K562 (cell line): ENCODE measurements at places on chromosomes 3 and 15. TPM values are rescaled to one million over a fixed set of nuclear protein-coding genes. Genes with fewer than 3 reads are reported as not detected.

DNA sequence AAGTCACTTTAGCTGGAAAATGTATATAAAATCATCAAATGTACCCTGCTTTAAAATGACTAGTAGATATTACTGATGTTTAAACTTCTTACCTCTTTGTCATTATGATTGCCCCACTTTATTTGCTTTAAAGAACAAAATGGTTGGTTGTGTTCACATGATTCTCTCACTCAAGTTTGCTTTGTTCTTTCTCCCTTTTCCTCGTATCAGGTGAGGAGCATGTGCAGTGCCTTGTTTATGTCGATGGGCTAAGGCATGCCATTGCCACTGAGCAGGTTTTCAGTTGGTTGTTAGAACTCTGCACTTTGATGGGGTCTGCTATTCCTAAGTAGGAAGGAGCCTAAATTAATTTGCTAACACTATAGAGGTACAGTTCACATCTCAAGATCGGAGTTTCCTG, 5.3 kb downstream of the MAP2K5 start:
- no peak for DNase-seq

The ABHD6 gene
- 2.9 and 3.2 TPM in 2 replicates for total RNA-seq

The STRA6 gene
- total RNA-seq = 0.38 and 0.47 TPM in 2 replicates

DNA sequence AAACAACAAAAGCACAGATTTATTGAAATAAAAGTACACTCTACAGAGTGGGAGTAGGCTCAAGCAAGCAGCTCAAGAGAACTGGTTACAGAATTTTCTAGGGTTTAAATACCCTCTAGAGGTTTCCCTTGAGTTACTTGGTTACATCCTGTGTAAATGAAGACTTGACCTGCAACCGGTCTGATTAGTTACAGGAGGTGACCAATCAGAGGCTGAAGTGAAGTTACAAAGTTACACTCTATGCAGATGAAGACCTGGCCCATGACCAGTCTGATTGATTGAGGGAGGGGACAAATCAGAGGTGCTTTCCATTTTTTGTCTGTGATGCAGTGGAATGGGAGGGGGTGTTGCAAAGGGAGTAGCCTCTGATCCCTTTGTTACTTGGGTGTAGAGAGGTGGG, 723.4 kb downstream of the ZPLD1 start:
- DNase-seq = no peak

GRCh38 chr3:112688085-112688769, 47.3 kb upstream of the CCDC80 start:
- DNase-seq = no peak

- DNase-seq = no peak
These were observed 41.8 kb downstream of the FSD2 start for GRCh38 chr15:82764117-82764490.

DNA sequence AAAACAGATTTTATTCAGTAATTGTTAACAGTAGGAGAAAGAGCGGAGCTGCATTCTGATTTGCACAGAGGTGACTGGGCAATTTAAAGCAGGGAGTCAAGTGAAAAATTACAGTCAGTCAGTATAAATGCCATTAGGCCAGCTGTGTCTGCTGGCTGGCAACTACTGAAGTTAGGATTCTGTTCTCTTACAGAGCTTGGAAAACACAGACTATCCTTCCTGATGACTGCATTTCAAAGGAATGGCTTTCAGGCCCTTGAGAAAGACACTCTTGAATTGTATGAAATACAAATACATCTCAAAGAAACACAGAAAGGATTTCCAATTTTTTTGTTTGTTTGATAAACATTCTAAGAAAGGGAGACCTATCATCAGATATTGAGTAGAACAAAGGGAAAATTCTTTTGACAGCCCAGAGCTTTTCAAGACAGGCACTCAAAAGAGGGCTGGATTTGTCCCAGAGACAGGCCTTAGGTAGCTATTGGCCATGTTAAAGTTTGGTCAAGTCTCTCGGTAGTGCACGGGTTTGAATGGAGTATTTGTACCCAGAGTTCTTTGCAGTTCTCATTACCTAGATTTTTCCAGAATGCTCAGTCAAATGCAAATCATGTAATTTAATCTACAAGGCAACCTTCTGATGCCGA, 551.2 kb upstream of the CCDC54 start:
- DNase-seq = no peak

DNA sequence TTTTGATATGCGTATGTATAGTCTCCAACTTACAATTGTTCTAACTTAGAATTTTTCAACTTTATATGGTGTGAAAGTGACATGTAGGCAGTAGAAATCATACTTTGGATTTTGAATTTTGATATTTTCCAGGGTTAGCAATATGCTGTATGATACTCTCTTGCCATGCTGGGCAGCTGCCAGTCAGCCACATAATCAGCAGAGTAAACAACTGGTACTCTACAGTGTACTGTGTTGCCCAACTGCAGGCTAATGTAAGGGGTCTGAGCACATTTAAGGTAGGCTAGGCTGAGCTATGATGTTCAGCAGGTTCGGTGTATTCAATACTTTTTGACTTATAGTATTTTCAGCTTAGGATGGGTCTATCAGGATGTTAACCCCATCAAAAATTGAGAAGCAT, 52.0 kb upstream of the RYK start:
- DNase-seq = no peak

The PODXL2 gene
- 39.6 and 42.4 TPM in 2 replicates for total RNA-seq

GRCh38 chr3:143928056-143928455, 43.6 kb upstream of the DIPK2A start:
- DNase-seq = no peak

- no peak for DNase-seq
These were observed 178.3 kb downstream of the IGF1R start for GRCh38 chr15:98826658-98827057.

The SPG21 gene
- 72.0 and 79.1 TPM in 2 replicates for total RNA-seq

- no peak for DNase-seq
These were observed 8.3 kb downstream of the CD200R1 start for GRCh38 chr3:112966633-112967032.

The ALS2CL gene
- 0.13 TPM in 2 replicates for total RNA-seq

DNA sequence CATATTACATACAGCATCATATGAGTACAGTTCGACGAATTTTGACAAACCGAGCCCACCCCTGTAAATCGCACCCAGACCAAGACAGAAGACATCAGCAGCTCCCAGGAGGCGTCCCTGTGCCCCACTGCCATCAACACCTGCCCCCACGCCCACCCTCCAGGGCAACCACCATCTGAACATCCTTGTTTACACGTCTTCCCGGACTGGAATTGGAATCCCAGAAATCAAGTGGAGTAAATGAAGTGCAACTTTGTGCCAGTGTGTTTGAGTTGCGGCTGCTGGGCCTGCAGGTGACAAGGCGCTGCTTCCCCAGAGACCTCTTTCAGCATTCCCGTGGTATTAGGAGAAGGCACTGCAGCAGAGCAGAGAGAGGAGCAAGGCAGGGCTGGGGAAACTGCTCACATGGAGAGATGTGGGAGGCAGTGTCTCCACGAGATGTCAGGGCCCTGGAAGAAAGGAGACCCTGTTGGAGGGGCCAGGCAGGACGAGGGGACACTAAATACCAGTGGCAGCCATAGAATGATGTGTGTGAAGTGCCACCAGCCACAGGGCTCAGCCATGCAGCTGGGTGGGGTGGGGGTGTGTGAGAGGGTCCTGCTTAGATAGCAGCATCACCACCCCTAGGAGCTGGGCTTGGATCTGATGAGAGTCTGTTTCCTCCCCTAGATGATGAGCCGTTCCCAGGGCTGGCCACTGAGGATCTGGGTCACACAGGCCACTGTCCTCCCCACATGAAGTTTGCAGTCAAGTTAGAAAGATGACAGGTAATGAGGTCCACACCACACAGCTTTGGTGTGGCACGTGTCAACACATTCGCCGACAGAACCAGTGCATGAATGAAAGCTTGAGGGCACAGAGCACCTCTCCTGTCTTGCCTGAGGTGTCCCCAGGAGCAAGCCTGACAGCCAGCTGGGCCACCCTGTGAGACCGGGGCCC, 33.4 kb upstream of the PCSK6 start:
- DNase-seq = no peak

GRCh38 chr3:171974986-171975837, 64.2 kb upstream of the FNDC3B start:
- no peak for DNase-seq

GRCh38 chr15:59338414-59338813, 34.3 kb downstream of the MYO1E start:
- no peak for DNase-seq

DNA sequence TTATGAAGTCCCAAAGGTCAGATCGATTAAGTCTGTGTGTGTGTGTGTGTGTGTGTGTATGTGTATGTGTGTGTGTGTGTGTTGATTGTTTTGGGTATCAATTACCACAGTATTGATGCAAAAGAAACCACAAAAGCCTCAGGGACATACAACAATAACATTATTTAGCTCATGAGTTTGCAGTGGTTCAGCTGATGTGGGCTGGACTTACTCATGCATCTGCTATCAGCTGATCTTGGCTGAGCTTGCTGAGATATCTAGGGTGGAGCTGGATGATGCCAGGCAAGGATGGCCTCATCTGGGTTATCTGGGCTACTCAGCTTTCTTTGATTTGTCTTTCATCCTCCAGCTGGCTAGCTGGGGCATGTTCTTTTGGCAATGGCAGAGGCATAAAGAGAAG, 82.4 kb upstream of the PRR23C start:
- DNase-seq = no peak

DNA sequence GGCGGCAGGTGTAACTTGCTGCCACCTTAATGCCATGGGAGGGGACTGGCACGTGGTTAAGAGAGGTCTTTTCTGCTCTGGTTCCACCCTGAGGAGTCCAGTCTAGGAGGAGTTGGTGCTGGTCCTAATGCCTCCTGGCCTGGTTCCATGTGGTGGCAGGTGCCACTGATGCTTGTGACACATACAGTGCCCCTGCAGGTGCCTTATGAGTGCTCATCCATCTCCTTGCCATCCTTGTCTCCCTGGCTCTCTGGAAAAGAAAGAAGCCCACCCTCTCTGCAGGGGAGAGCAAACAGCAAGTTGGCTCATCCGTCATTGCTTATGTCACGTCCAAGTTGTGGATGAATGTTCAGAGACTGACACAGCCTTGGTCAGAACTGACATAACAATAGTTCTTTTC, 175.8 kb upstream of the DPH6 start:
- DNase-seq = no peak

DNA sequence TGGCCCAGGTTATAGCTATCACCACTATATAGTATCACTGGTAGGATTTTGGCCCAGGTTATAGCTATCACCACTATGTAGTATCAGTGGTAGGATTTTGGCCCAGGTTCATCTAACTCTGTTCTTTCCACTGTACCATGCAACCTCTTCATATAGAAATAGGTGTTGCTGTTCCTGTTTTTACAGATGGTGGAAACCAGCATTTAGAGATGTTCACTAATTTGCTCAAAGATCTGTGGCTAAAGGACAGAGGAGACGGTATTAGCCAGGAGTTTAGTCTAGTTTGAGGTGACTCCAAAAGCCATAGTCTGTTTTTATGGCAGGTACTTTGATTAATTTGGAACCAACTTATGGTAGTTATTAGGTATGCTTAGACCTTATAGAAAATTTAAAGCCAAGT, 3.1 kb downstream of the LRCH3 start:
- no peak for DNase-seq

DNA sequence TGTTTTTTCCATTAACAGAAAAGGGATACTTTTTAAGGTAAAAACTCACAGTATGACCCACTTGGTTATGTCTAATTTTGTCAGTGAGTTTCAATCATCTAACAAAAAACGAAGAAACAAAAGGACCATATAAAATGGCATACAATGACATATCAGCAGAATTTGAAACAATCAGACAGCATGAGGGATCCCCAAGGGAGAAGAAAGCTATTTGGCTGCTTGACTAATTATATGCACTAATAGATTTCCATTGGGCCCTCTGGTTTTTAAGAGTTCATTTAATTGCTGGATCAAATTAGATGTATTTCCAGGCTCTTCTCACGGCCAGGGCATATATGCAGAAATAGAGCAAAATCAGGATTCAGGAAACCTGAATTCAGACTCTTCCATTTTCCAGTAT, 376.4 kb upstream of the GBE1 start:
- no peak for DNase-seq

The ACKR2 gene
- 0.69 and 0.85 TPM in 2 replicates for total RNA-seq

GRCh38 chr15:32899126-32899596, 181.4 kb downstream of the GREM1 start:
- DNase-seq = no peak

DNA sequence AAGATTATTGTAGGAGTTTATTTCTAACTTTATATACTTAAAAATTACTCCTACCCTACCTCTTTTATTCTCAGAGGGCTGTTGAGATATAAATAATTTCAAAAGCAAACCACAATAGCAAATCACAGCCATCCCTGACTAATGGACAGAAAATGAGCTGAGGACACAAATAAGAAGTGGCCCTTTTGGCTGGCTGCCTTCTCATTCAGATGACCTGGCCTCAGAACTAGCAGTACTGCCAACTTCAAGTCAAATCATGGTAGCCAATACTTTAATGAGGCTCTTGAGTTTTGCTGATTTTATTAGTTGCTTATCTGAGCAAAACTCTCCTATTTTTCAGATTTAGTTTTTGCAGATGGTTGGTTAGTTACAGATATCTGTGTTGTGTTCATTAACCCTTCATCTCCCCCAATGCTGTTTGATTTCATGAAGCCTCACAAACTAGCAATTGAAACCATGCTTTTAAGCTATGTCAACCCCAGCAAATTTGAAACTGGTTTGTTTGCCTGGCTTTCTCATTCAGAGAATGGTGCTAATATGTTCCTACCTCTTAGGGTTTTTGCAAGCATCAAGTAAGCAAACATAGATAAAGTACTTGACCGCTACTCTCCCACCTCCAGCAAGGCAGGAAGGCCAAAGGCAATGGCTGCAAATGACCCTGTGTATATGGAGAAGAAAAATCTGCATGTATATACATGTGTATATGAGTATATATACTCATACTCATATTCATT, 73.4 kb upstream of the HACD2 start:
- DNase-seq = no peak

DNA sequence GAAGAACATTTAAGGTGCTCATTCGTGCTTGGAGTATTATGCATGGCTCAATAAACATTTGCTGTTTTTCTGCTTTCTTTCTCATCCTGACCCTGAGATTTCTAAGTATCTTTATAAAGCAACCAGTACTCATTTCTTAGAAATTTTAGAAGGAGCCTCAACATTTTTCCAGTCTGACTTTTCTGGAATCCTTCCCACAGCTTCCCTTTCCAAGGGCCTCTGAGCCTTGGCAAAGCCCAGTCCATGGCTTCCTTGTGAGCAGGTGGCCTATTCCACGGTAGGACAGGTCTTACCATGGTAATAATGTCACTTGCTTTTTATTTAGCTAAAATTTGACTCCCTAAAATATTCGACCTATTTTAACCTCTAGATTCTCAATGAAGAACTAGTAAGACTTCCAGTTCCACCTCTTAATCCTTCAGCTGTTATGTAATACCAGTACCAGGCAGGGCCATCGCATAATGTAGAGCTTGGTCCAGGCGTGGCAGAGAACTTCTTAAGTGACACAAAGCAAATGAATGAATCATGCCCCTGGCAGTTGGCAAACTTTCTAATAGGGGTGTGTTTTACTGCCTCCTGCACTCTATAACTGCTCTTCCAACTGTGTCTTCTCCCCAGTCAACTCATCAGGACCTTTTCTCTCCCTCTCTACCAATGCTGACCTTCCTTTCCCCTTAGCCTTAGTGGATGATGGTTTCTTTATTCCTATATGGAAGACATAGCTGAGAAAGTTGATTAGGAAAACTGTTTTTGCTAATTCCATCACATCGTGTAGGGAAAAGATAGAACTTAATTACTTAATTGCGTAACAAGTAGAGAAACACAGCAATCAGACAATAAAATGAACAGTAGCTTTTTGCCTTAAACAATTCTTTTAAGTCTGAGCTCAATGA, 894 bp upstream of the TM4SF4 start:
- DNase-seq = no peak
